ENCODE measurements at places on chromosomes 7 and 10.

GRCh38 chr10:24351961-24352360 is 143.0 kb downstream of the KIAA1217 start:
- no peak for DNase-seq

- DNase-seq = peak; percentile 1
Observed at GRCh38 chr7:20219446-20220292, 2.5 kb upstream of the MACC1 start.

GRCh38 chr7:18770822-18771221 is 275.3 kb downstream of the HDAC9 start:
- DNase-seq = no peak

DNA sequence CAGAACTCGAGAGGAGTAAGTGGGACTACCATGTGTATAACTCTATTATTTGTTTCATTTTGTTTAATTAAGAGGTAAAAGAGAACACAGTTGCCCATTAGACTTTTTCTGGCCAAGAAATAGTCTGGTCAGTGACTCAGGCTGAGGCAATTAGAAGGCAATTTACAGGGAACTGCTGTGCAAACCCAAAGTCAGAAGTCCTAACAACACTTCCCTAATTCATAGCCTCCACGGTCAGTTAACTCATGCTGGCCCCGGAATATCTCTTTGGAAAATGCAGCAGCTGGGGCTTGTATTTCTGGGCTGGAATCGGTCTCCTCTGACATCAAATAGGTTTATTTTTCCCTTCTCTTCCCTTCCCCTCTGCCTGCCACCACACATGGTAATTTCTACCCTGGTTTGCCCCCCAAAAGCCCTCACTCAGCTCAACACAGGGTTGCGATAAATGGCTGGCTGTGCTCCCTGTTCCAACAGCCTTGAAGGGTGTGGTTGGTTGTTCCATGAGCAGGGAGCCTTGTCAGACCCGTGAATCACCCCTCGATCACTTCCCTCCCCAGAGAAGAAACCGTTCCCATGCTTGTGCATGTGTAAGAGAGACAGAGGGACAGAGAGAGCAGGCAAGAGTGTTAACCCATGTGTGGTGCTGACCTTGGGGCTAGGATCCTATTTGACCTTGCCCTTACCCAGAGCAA is 5.3 kb downstream of the SH3PXD2A start:
- no peak for DNase-seq

DNA sequence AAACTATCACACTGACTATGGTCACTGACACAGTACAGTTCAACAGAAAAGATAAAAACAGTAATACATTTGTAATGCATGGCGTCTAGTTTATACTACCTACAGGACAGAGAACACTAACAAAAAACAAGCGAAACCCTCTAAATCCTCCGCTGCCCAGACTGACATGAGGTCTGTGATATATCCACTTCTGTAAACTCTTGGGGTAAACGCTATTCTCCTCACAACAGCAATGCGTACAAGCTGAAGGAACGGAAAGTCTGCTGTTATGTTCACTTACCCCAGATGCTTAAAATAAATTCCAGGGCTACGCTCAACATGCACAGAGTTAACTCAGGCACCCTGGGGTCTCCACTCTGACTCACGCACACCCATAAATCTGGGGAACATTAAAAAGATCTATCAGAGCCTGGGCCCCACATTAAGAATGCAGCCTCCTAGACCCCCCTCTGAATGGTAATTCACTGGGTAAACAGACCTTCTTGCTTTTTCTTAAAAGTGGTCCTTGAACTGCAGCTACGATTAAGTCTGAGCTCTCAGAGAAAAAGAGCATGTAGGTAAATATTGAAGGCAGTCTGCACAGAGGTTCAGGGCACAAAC is 105.6 kb downstream of the CTBP2 start:
- DNase-seq = no peak

GRCh38 chr7:131013716-131014115 is 279.7 kb upstream of the KLF14 start:
- DNase-seq = no peak

GRCh38 chr7:45712057-45712689 is 138.0 kb downstream of the ADCY1 start:
- DNase-seq = no peak

GRCh38 chr7:8442814-8443304 is 9.4 kb downstream of the NXPH1 start:
- DNase-seq = peak; percentile 3

DNA sequence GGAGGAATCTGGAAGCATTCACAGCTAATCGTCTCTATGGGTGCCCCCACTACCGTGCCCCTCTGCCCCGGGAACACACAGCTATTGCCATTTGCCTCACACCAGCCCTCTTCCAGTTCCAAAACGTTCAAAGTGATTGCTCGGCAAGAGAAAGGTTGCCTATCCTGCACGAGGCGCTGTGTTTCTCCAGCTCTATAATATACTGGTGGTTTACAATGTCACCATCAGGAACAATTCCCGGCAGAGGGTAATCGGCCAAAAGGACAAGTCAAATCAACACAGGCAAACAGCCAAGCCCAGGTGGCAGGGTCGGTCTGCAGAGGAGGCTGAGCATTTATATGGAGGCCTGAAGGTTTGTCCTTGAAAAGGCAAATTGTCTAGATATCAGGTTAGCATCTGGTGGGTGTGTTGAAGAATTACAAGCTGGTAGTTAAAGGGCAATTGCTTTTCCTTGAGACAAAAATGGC is 29.2 kb upstream of the TNS3 start:
- no peak for DNase-seq

DNA sequence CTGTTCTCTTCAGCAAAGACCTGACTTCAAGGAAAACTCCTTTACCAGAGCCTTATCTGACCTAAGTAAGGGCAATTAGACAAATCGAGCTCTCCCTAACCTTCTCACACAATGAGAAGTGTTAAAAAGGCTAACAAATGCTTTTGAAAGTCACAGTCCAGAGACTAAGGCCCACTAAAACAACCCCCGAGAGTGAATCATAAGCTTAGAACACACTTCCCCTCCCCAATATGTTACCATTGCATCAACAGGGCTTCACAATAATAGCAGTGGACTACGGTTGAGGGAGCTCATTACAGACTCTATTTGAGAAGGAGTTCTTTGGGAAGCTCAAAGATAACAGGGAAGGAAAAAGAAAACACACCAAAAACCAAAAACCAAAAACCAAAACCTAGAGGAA is 28.6 kb upstream of the ZEB1 start:
- no peak for DNase-seq

DNA sequence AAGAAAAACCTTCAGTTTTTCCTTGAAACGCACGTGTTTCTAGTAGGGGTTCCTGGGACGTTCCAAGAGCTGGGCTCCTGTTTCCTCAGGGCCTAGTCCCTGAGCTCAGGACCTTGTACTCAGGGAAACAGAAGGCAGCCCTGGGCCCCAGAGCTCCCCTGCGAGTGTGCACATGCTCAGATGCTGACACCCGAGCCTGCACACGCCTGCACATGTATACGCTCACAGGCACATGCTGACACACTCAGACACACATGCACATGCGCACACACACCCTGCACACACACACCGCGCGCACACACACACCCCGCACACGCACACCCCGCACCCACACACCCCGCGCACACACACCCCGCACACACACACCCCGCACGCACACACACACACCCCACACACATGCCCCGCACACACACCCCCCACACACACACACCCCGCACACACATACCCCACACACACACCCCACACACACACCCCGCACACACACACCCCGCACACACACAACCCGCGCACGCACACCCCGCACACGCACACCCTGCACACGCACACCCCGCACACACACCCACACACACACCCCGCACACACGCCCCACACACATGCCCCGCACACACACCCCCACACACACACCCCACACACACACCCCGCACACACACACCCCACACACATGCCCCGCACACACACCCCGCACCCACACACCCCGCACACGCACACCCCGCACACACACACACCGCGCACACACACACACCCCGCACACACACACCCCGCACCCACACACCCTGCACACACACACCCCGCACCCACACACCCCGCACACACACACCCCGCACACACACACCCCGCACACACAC is 52.2 kb downstream of the CALML3 start:
- no peak for DNase-seq

- DNase-seq = no peak
Observed at GRCh38 chr10:101720606-101721230, 25.7 kb upstream of the FBXW4 start.

- no peak for DNase-seq
Observed at GRCh38 chr7:118140468-118140867, 43.5 kb upstream of the LSM8 start.

DNA sequence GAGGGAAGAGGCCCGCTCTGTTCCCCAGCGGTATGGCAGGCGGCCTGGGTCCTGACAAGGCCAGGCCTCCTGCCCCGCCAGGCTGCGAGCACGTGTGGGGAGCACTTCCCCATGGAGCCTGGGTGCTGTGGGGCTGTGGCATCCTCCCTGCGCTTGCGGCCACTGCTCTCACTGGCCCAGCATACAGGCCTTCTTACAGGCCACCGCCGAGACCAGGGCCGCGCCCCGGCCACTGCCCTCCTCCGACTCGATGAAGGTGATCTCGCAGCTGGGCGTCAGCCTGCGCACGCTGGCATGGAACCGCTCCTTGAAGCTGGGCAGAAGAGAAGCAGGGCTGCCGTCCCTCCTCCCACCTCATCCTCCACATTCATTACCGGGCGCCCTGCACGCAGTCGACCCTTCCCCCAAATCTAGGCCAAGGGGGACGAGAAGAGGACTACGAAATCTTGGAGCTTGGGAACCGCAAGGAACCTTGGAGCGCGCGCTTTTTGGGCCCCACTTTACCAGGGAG is 3.9 kb upstream of the MYL7 start:
- DNase-seq = no peak

DNA sequence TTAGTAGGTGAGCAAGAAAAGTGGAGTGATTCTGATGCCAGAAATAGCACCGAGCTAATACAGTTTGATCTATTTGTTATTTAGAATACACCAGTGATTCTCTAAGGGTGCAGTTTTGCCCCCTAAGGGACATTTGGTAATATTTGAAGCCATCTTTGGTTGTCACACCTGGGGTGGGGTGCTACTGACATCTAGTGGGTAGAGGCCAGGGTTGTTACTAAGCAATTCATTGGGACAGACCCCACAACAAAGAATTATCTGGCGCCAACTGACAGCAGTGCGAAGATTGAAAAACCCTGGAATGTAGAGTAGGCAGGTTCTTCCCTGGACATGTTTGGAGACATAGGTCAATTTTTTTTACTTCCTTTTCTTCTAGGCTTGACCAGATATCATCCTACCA is 14.6 kb downstream of the PALS2 start:
- DNase-seq = peak; percentile 16

DNA sequence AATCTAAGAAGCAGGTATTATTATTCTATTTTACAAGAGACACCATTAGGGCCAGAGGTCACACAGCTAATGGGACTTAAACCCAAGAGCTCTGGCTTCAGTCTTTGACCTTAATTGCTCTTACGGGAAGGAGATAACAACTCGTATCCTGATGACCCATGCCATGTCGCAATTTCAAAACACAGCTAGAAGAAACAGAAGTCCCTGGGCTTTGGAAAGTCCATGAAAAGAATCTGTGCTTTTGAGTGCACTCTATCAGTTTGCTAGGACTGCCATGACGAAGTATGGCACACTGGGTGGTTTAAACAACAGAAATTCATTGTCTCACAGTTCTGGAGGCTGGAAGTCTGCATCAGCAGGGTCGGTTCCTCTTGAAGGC is 247.8 kb upstream of the AOAH start:
- DNase-seq = no peak

- no peak for DNase-seq
Observed at GRCh38 chr7:16514271-16514670, 12.4 kb upstream of the LRRC72 start.

DNA sequence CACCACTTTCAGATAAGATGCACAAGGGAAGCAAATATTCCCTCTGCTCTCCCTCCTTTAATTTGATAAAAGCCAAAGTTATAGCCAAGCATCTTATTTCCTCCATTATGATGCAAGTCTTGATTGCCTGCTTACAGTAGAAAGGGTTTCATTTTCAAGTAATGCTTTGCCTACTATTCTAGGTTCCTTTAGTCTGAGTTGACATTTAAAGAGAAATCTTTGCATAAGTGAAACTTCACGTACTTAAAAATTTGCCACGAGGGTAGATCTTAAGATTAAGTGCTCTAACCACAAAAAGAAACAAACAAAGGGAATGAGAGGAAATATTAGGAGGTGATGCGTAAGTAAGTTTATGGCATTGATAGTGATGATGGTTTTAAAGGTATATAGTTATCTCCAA is 78.1 kb upstream of the VWDE start:
- no peak for DNase-seq

DNA sequence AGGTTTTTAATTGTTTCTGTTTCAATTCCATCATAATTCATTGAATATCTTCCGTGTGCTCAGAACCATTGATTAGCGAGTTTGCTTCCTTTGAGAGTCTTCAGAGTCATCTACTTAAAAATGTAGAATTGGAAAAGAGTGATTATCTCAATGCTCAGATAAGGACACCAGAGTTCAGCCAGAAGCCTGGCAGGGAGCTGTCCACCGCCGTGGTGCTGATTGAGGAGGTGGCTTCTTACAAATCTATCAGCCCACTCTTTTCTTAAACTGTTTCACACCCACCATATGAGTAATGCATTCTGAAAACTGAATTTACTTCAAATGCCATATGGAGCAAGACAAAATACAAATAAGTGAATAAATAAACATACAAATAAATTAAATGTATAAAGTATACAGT is 79.3 kb downstream of the INSYN2A start:
- DNase-seq = no peak

- DNase-seq = peak; percentile 66
Observed at GRCh38 chr10:102064868-102065560, at the start of gene HPS6. Gene HPS6, plus strand, starts transcription at chr10:102065349. Its CDS starts 126 bp downstream, at chr10:102065475.

DNA sequence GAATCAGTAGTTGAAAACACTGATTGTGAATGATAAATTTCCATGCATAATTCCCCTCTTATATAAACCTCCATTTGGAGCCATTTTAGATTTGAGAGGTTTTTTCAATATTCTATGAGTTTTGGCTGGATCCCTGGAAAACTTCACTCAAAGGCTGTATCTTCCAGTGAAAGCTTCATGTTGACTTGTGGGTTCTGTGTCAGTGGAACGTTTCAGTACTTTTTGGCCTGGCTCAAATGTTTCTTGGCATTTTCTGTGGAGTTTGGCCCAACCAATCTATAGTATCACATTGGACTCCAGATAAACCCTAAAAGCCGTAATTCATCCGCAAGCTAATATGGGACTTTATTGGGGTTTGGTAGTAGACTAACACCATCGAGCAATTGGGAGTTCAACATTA is 172.6 kb upstream of the PRPS1L1 start:
- DNase-seq = no peak

DNA sequence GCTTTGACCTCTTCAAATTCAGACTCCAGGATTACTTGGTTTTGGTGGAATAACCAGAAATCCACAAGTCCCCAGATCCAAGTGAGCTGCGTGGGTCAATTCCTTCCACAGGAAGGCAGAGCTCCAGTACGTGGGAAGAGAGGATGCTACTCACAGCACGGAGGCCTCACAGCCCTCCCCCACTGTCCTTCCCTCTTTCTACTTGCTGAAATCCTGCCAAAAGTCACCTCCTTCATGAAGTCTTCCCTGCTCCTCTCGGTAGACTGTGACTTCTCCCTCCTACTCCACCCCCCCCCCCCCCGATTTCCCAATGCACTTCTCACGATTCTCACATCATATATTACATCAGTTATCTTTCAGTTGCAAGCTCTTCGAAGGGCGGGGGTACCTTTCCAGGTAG is 12.3 kb downstream of the CAMK2G start:
- DNase-seq = no peak

Data from stimulated activated CD8-positive, alpha-beta memory T cell treated with anti-CD3 and anti-CD28 coated beads, Interleukin-4, amount 100 ng/mL, for 1 hour (primary cell).